ENCODE measurements at places on chromosomes 4 and X. TPM values are rescaled to one million over a fixed set of nuclear protein-coding genes. Genes with fewer than 3 reads are reported as not detected.

SSX1 gene
- not detected for total RNA-seq

PTPN13 gene
- 42.7 TPM for total RNA-seq

DNA sequence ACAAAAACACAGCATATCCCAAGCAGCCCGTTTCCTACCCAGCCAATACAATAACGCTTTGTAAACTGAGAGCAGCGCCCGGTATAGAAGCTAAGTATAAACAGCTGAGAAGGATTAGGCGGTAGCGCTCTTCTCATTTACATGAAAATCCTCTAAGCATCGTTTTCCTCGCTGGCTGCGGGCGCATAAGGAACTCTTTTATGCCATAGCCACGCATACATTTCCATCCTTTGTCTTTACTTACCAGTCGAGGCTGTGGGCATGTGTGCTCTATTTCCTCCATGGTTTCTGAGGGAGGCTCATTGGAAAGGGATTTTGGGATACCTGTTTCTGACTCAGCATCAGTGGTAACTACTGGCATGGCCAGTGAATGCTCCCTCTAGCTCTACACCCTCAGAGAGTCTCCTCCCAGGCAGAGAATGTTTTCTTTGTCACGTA lies 383 bp downstream of the PCYT1B start:
- no peaks in the 10 kb centered on the region for H3K4me1 ChIP-seq
- DNase-seq: peak; percentile 13
- H3K27me3 ChIP-seq: no peaks in the 10 kb centered on the region
- no peaks in the 10 kb centered on the region for H3K36me3 ChIP-seq
- no peak overlapping the region for H3K27ac ChIP-seq

DNA sequence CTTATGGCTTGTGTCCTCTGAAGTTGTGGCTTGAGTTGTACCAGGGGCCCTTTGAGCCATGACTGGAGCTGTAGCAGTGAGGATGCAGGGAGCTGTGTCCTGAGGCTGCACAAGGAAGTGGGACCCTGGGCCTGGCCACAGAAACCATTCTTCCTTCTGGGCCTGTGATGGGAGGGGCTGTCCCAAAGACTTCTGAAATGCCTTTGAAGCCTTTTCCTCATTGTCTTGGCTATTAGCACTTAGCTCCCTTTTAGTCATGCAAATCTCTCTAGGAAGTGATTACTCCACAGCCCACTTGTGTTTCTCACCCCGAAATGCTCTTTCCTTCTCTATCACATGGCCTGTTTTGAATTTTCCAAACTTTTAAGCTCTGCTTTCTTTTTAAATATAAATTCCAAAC lies 92.4 kb downstream of the FHDC1 start:
- DNase-seq: no peak
- H3K4me3 ChIP-seq: no peak overlapping the region
- H3K4me1 ChIP-seq: no peaks in the 10 kb centered on the region
- peaks cover 13% of the 10 kb centered on the region for H3K27me3 ChIP-seq
- no peak overlapping the region for H3K27ac ChIP-seq

- 0 out of 2 replicates have a peak, but pooled peaks cover 5% of the 10 kb centered on the region for H3K36me3 ChIP-seq
- no peaks in the 10 kb centered on the region for H3K27me3 ChIP-seq
- H3K4me1 ChIP-seq: no peaks in the 10 kb centered on the region
- no peak for DNase-seq
- peak overlapping the region; percentile 77 for H3K27ac ChIP-seq
Observed at GRCh38 chrX:100819534-100819836, 706 bp upstream of the CSTF2 start.

- no peaks in the 10 kb centered on the region for H3K36me3 ChIP-seq
- peaks cover 65% of the 10 kb centered on the region for H3K4me1 ChIP-seq
Observed at GRCh38 chr4:41146716-41147506, 67.4 kb downstream of the APBB2 start.

DNA sequence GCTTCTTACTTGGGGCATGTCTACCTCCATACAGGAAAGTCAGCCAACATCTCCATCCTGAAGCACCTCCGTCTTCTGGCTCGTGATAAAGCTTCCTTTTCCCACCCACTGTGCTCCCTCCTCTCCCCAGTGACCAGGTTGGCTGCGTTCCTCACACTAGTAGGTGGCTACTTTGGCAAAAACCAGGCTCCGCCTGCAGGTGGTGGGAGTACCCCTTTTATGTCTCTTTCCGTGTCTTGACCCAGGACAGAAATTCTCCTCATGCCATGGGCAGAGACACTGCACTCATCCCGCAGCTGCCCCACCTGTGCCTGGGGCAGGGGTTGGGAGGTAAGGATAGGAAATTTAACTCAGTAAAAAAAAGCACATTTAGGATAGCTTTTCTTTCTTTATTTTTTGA lies 50.9 kb downstream of the ENPP6 start:
- no peaks in the 10 kb centered on the region for H3K4me1 ChIP-seq
- DNase-seq: no peak
- no peaks in the 10 kb centered on the region for H3K36me3 ChIP-seq
- no peak overlapping the region for H3K27ac ChIP-seq
- H3K27me3 ChIP-seq: no peaks in the 10 kb centered on the region

Data from GM23248 (cell line).